ENCODE measurements at places on chromosomes 1 and 21.

GRCh38 chr1:182357171-182357570 is 34.4 kb downstream of the GLUL start:
- no peak for DNase-seq

DNA sequence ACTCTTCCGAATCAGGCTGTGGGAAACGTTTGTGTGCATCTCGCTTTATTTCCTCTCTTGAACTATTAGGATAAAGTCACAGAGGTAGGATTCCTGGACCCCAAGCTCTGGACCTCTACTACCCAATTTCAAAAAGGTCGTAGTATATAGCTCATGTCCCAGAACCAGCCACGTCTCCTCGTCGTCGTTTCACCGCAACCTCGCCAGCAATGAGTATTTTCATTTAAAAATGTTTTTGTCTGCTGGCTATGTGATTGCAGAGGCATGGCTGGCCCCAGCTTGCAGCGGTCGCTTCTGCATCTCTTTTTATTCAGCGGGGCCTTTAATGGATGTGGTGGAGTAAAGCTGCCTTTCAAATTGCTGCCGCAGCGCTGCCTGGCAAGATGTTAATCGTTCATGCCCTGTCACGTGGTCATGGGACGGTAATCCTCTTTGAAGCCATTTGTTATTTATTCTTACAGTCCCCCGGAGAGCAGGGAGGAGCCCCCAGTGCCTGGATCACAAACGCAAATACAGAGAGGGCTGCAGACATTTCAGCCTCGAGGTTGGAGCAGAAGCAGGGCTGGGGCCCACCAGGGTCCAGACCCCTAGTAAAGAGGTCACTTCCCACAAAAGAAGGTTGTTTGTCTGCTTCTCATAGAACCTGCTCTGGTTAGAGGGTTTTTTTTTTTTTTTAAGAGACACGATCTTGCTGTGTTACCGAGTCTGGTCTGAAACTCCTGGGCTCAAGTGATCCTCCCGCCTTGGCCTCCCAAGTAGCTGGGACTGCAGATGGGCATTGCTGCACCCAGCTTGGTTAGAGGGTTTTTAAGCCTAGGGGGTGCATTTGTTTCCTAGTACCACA is 11.6 kb upstream of the NPHP4 start:
- no peak for DNase-seq

- no peak for DNase-seq
Measured at GRCh38 chr21:44066116-44066515, 41.1 kb upstream of the PWP2 start.

DNA sequence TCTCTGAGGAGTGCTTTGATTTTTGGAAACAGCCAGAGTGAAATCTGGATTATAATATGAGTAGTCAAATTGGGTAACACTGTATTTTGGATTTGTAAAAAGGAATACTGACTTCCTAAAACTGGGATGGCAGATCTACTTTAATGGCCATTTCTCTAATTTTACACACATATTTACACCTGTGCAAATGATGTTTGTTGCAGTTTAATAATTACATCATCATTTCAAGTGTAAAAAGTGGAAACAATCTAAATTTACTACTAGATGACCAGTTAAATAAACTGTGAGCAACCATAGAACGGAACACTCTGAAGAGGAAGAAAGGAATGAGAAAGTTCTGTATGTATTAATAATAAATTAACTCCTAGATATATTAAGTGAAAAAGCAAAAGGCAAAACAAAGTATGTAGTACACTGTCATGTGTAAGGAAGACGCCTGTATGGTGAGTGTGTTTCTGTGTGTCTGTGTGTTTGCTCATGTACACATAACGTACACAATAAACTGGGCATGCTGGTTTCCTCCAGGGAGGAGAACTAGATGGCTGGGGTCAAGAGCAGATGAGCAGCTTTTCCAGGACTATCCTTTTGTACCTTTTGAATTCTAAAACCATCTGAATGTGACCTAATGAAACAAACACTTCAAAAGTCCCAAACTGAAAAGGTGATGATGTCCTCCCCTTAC is 2.9 kb upstream of the RHEX start:
- DNase-seq: no peak
